Anterior cingulate cortex (tissue), 58 donors: ENCODE measurements at places on chromosomes 1 and 21.

DNA sequence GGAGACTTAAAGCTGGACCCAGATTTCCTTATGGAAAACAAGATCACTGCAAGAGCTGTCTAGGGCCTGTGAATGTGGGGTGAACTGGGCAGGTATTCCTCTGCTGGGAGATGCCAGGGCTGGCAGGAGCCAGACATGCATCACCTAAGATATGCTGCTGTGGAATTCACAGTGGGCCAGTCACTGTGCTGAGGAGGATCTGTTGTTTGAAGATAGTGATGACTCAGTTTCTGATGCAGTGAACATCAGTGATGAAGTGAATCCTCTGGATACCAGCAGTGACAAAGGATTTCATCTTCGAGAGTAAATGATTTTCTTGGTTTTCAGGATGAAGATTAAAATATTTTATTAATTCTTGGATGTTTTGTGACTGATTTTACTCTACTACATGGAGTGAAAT is 29.9 kb upstream of the CAMSAP2 start:
- no peak for DNase-seq

- no peak for DNase-seq
These were observed 103.0 kb downstream of the SSBP3 start for GRCh38 chr1:54302951-54303843.

GRCh38 chr1:77290576-77290975 is 8.8 kb downstream of the AK5 start:
- no peak for DNase-seq

DNA sequence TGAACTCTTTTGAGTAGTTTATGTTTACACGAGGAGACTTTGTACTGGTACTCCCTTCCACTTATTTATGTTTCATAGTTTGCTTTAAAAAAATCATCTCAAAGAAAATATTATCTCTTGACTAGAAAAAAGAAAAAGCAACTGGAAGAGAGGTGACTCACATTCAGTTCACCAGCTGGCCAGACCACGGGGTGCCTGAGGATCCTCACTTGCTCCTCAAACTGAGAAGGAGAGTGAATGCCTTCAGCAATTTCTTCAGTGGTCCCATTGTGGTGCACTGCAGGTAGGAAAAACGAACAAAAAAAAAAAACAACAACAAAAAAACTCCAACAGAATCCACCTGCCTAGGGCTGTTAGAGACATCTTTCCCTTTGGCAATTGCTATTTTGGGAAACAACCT is 102.9 kb downstream of the PTPRC start:
- no peak for DNase-seq

GRCh38 chr1:4794020-4794780 is 139.8 kb downstream of the AJAP1 start:
- DNase-seq = no peak

GRCh38 chr1:248798791-248799190 is 26.9 kb downstream of the SH3BP5L start:
- no peak for DNase-seq

- DNase-seq = no peak
These were observed 18.4 kb upstream of the TNFRSF1B start for GRCh38 chr1:12148160-12148957.
